ENCODE measurements at places on chromosomes 6 and 20.

GRCh38 chr6:32982084-32982701 is 13.8 kb downstream of the BRD2 start:
- DNase-seq: no peak

GRCh38 chr6:140661691-140662090 is 1287.2 kb upstream of the CITED2 start:
- DNase-seq: no peak

DNA sequence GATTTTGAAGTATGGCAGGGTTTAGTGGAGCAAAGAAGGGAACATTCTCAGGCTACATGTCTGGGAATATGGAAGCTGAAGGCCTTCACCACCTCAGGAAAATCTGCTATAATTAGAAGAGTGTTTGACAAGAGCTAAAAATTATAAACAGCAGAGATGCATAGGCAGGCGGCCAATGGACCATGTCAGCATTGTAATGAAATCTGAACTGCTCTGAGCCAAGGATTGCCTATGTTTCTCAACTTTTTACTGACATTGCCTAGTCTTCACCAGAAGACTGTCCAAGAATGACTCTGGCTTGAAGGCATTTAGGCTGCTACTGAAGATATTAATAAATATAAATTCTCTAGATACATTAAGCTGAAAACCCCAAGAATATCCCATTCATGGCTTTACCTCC is 84.1 kb downstream of the C6orf52 start:
- no peak for DNase-seq

DNA sequence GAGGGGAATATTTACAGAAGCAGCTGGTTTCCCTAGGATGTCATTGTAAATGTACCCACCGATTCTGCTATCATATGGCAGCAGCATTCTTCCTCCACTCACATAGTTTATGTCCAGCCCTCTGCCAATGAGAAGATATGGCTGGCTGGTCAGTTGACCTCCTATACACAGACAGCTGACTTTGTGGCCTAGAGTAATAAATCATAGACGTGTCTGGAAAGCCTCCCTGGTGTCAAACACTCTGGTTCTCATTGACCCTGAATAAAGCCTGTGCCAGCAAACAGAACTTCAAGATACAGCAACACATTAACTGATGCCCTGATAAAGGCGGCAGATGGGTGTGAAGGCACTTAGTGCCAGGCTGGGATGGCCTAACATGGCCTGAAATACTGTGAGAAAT is 52.6 kb downstream of the GPR63 start:
- DNase-seq: no peak

- no peak for DNase-seq
Observed at GRCh38 chr6:170152989-170153388, 137.9 kb downstream of the DLL1 start.

DNA sequence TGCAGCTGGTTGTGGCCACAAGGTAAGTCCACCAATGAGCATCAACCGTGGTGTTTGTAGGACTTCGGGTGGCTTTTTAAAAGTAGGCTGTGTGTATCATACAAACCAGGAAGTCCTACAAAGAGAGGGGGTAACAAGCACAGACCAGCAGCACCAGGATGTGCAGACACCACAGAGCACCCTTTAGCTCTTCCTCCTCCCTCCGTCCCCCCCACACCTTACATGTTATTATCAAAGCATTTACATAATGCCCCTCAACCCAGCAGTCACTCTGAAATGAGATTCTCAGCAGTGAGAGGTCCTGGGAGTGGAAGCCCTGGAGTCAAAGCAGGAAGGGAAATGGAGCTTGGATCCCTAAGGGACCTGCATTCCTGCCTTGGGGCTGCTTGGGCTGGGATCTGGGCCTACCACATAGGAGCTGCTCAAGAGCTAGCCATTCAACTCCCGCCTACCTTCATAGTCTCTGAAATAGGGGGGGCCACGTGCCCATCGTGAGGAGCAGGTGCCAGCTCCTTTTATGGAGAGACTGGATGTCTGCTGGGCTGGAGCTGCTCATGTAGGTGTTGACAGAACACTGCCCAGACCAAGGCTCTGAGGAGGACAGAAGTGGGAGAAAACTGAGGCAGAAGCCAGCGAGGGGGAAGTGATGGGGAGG is 90.6 kb downstream of the PSMB1 start:
- DNase-seq: no peak
